ENCODE measurements at places on chromosomes 2 and 18.

DNA sequence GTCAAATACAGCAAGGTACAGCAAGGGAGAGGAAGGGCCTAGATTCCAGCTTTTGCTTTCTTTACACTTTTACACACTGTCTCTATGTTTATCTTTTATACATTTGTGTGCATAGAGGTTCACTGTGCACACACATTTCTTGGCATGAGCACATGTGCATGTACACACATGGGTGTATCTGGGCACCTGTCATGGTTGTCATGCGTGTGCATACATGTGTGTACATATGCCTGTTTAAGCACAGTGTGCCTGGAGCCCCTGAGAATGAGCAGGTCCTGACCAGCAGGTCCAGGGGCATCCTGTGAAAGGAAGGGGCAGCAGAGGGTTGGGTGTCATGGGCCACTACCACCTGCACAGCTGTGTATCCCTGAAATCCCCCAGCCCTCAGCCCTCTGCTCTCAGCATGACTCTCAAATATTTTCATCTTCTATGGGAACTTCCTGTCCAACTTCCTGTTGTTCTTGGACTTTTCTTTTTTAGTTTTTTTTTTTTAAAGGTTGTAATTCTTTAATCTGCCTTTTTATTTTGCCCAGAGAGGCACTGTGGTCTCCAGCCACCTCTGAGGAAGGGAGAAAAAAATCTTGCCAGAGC lies 97.0 kb upstream of the EPAS1 start:
- no peak for DNase-seq

GRCh38 chr2:191618046-191618780 lies 59.7 kb upstream of the NABP1 start:
- DNase-seq = no peak

DNA sequence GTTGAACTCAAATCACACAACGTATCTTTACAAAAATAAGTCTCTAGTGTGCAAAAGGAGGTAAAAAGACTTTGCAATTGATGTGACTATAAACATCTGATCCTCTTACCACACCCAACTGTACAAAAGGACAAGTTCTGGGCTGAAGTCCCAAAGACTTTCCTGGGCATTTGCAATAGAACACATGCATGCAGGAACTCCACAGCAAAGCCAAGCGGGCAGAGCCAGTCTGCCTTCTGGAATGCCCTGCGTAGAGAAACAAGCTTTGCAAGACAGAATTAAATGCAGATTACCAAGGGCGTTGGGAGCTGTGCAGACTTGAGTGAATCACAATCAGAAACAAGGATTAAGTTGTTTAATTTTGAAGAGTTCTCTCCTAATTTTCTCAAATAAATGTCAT lies 208.4 kb upstream of the ZNF521 start:
- DNase-seq = no peak

- DNase-seq = no peak
Measured at GRCh38 chr2:134086594-134087219, 167.2 kb upstream of the MGAT5 start.

DNA sequence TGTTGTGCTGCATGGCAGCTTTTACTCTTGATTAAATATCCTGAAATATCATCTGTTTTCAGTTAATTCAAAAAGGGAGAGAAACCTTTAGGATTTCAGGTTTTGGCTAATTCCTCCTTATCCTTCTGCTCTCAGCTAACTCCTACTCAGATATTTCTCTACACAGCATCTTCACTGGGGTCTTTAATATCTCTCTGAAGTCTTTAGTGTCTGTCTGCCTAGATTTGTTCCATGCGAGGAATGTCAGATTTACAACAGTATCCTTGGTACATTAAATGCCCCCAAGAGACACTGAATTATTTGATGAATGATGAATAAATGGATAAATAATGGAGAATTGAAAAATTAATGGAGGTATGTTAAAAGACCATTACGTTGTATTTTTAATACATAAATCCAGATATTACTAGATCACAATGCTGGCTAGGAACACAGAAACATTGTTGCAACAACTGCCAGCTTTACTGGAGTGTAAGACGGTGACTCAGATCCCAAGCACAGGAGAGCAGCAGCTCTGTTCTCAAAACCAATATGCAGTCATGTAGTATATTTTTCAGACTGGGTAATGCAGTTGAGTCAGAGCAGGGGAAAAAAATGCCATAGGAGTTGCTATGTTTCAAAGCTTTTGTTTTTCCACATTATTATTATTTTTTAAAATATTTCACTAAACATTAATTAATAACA lies 388.0 kb upstream of the SYT4 start:
- DNase-seq = no peak

DNA sequence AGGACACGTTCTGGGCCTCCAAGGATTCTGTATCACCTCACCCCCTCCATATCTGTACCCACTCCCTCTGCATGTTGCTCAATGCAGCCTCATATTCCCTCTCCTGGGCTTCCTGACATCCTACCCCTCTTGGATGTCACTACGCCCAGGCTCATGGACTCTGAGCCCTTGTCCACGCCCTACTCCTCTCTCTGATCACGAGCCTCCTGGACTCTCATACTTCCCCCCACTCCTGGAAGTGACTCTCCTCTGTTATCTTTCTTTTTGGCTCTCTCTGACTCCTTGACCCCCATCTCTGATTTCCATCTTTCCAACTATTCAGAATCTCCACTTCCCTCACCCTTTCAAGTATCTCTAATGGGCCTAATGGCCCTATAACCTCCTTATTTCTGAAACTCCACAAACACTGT lies 2.1 kb downstream of the TMEM198 start:
- no peak for DNase-seq

- DNase-seq = no peak
Measured at GRCh38 chr18:6949800-6950586, 167.6 kb downstream of the LAMA1 start.

GRCh38 chr2:72895154-72895553 lies 7.9 kb downstream of the SPR start:
- DNase-seq = no peak

GRCh38 chr2:191249156-191249813 lies 4.1 kb downstream of the MYO1B start:
- DNase-seq = no peak

DNA sequence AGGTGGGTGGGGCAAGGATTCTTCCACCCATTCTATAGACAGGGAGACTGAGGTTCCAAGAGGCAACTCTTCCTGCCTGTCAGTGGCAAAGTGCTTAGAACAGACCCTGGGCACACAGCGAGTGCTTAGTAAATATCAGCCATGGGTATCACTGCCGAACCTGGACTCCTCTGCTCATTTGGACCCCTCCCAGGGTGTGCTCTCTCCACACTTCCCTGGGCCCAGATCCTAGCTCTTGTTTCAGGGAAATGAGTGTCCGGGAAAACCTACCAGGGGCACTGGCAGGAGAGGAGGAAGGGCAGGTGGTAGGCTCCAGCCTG lies 136.3 kb downstream of the CYP26B1 start:
- no peak for DNase-seq

Data from right forelimb (tissue), 1 donor.